ENCODE measurements at places on chromosomes 12 and 14. TPM values are rescaled to one million over a fixed set of nuclear protein-coding genes. Genes with fewer than 3 reads are reported as not detected.

KSR2 gene
- 0.14 TPM for total RNA-seq

PNMA1 gene
- 28.8 TPM for total RNA-seq

DNA sequence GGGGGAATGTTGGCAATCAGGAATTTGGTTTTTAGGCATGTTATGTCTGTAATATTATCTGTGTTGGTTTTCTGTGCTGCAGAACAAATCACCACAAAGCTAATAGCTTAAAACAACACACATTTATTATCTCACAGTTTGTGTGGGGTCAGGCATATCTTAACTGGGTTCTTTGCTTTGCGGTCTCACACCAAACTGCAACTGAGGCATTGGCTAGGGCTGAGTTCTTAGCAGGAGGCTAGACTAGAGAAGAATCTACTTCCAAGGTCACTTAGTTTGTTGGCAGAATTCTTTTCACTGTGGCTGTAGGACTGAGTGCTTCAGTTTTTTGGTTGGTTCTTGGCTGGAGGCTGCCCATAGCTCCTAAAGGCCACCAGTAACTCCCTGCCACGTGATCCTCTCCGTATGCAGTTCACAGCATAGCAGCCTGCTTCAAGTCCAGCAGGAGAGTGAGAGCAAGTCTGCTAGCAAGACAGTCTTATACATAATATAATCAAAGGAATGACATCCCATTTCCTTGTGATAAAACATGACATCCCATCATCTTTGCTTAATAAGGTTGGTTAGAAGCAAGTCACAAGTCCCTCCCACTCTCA is 21.6 kb downstream of the ATF1 start:
- DNase-seq: no peak

DNA sequence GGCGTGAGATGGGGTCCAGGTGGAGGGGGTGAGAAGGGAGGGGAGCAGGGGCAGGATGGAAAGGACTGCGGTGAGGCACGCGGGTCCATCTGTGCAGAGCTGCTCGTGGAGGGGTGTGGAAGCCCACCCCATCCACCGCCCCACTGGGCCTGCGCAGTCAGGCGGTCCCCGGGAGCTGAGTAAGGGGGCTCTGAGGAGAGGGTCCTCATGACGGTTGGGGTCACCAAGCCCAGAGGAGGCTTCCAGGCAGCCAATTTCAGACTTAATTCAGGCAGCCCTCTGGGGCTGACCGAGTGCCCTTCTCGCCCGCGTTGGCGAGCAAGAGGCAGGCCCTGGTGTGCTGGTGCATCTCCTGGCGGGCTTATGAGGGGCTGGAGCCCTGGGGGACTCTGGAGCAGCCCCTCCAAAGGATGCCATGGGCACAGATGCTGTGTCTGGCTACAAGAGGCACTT is 115.5 kb downstream of the KIF26A start:
- no peak for DNase-seq

- no peak for DNase-seq
These were observed 317.6 kb downstream of the SOX5 start for GRCh38 chr12:23631786-23632377.

GRCh38 chr12:113425960-113426453 is 3.8 kb downstream of the SDSL start:
- no peak for DNase-seq

- no peak for DNase-seq
These were observed 184.0 kb downstream of the ITPR2 start for GRCh38 chr12:26648999-26649398.

- DNase-seq: no peak
These were observed 85.4 kb downstream of the C12orf50 start for GRCh38 chr12:87943762-87944161.

Data from activated CD4-positive, alpha-beta T cell treated with anti-CD3 and anti-CD28 coated beads for 36 hours (primary cell).